ENCODE measurements at places on chromosomes 3 and 15. TPM values are rescaled to one million over a fixed set of nuclear protein-coding genes. Genes with fewer than 3 reads are reported as not detected.

ABHD5 gene
- 18.4 TPM for total RNA-seq

DNA sequence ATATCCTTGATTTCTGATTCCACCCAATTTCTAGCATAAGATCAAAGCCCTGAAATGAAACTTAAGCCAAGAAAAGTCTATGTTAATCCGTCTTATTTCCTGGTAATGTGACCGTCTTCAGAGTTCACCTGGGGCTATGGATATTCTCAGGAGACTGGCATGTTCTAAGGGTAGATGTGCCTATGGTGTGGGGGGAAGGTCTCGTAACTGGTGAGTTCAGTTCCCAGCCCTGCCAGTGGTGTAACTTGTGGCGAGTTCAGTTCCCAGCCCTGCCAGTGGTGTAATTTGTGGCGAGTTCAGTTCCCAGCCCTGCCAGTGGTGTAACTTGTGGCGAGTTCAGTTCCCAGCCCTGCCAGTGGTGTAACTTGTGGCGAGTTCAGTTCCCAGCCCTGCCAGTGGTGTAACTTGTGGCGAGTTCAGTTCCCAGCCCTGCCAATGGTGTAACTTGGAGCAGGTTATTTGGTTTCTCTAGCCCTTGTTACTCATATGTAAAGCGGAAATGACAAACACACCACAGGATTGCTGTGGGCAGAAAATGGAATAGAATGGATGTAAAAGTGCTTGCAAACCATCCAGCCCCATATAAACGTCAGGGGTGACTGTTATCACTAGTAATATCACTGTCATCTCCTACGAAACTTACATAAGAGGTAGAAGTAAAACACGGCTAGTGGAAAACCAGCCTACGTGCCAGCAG is 30.4 kb downstream of the SLC51A start:
- DNase-seq = peak; percentile 85

GRCh38 chr15:80507638-80508316 is 103.6 kb downstream of the ARNT2 start:
- peak; percentile 13 for DNase-seq

- no peak for DNase-seq
Measured at GRCh38 chr3:171459137-171459941, 866 bp downstream of the TNIK start.

GRCh38 chr3:62378311-62378789 is 5.0 kb upstream of the FEZF2 start:
- no peak for DNase-seq

Measured in H4 (cell line).